SW480 (cell line): ENCODE measurements at places on chromosomes 2 and 18.

DNA sequence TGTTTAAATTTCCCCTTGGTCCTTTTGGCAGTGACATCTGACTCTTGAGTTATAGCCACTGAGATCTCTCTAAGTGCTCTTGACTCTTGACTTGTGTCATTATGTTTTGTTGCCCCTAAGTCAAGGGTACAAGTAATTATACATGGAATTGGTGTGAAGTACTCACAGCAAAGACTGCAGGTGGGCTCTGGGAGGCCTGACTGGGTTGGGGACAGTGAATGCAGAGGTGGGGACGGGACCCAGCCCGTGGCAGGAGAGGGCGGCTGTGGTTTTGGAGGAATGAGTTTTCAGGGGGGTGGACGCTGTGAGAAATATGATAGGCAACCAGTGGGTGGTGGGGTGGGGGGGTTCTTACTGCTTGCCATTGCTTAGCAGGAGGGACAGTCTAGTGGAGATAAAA lies 97.8 kb downstream of the NCK2 start:
- DNase-seq: no peak

- DNase-seq: no peak
Measured at GRCh38 chr2:138356178-138356577, 145.4 kb upstream of the SPOPL start.

GRCh38 chr18:9787036-9787435 lies 78.9 kb downstream of the RAB31 start:
- no peak for DNase-seq

DNA sequence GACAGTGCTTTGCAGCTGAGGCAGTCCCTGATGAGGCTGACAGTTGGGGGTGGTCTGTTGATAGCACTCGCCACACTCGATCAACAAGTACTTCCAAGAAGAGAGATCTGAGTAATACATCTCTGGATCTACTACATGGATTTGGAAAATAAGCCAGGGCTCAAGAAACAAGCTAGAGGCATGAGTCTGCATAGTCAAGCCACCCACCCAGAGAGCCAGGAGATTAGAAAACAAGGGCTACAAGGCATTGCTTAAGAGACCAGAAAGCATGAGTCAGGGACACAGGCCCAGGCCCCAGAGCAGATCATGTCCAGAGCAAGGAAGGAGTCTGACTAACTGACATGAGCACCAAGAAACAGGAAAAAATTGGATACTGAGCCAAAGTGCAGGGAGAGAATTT lies 196.9 kb upstream of the CWC22 start:
- no peak for DNase-seq

DNA sequence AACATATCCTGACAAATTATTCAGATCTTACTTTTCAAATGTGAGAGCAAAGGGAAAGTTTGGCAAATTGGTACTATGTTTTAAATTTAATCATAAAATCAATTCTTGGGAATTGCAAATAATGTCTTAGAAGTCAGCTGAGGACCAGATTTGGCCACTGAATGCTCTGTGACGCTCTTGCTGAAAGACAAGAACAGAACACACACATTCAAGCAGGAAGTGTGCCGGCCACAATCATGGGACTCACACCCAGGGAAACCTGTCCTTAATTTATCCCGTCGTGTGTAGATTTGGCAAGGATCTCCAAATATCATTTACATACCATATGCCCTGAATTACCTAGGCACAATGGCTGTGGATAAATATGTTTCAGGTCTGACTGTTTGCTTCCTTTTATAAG lies 253.1 kb downstream of the TCF4 start:
- DNase-seq: no peak

DNA sequence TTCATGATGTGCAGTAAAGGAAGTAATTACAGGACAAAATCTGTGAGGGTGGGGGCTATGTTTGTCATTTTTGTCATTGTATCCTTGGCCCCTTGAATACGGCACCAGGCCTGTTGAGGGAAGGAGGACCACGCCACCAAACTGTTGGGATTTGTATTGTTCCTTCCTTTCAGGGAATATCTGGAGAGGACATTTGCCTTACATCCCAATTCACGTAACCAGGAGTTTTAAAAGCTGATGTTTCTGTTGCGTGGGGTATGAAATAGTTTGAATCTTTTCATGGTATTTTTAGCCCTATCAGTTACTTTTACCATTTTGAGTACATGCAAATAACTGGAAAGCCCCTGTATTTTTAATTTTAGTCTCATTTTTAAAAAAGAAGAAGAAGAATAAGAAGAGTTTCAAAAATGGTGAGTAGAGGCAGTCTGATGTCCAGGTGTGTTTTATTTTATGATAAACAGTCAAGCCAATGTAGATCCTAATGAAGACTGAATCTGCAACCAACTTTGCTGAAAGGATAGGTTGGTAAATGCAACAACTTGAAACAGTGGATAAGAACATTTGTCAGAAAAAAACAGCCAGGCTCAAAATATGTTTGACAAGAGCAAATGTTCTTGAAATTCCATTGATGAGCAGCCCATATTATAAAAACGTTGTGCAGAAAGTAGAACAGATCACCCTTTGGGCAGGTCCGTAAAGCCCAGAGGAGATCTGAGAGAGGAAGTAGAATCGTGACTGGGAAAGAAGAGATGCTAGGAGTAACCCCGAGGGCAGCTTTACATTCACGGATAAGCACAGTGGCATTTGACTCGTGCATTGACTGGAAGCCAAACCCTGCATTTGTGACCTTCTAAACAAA lies 54.5 kb downstream of the RASGRP3 start:
- DNase-seq: no peak

DNA sequence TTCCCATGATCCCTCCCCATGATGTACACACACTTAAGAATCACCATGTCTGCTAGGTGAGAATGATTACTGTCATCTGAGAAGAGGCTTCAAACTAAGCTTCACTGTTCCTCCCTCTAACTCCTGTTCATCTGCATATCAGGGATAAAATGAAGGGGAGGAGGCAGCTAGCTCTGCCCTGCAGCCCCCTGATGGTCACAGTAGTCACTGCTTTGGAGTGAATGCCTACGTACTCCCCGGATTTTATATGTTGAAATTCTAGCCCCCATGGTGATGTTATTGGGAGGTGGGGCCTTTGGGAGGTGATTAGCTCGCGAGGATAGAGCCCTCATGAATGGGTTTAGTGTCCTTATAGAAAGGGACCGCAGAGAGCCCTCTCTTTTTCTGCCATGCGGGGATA lies 156.4 kb downstream of the NCKAP5 start:
- DNase-seq: no peak
